Stomach (tissue), 19 donors: ENCODE measurements at places on chromosomes 11 and 22. TPM values are rescaled to one million over a fixed set of nuclear protein-coding genes. Genes with fewer than 3 reads are reported as not detected.

DNA sequence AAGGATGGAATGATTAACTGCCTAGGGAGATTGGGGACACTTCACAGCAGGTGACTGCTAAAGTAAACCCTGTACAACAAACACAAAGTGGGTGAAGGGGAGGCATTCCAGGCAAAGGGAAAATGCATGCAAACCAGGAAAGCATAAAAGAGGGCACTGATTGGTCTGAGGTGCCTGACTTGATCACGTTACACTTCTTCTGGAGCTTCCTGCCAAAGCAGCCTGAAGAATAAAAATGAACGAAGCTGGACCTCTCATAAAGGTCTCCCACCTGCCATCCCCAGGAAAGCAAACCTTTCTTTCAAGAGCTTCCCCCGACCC, 46.7 kb upstream of the SCUBE2 start:
- no peak for DNase-seq

DNA sequence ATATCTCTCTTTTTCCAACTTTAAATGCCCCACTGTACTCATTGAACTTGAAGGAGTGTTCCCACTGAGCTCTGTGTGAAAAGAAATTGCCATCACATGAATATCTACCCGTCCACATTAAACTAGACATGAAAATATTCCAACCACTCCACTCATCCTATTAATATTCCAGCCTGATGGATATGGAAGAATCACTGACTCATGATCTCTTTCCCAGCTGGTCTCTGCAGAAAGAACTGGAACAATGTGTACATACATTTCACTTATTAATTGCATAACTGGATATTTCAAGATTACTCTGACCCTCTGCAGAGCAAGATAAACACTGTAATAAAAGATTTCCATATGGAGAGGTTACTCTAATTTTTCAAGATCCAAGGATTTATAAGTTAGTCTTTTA, 711.1 kb upstream of the LRRC4C start:
- no peak for DNase-seq

DNA sequence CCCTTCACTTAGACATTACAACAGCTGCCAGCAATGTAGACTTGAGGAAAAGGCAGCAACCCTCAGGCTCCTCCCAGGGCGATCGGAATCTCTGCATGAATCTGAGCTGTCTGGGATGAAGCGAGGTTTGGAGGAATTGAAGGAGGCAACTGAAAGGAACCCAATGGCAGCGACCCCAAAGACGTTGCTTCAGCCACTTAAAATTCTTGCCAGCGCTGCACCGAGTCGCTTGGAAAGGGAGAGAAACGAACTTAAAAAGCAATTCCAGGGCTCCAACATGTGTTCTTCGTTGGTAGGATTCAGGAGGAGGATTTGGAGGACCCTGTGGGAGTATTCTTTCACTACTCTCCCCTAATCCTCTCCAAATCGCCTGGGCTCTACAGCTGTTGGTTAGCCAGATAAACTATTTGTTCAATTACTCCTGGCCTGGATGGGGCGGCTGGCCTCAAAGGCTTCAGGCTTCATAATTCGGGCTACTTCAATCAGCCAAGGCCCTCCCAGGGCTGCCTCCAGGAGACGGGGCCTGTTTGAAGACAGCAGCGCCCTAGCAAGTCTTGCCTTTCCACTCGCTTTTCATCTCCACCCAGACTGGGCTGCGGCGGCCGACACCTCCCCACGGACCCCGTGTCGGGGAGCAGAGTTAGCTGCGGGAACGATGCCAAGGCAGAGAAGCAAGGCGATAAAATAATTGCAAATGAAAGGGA, 72.4 kb upstream of the TMEM45B start:
- DNase-seq = no peak

- DNase-seq = peak; percentile 41
Observed at GRCh38 chr11:68049509-68050370, 10.9 kb downstream of the TCIRG1 start.

DNA sequence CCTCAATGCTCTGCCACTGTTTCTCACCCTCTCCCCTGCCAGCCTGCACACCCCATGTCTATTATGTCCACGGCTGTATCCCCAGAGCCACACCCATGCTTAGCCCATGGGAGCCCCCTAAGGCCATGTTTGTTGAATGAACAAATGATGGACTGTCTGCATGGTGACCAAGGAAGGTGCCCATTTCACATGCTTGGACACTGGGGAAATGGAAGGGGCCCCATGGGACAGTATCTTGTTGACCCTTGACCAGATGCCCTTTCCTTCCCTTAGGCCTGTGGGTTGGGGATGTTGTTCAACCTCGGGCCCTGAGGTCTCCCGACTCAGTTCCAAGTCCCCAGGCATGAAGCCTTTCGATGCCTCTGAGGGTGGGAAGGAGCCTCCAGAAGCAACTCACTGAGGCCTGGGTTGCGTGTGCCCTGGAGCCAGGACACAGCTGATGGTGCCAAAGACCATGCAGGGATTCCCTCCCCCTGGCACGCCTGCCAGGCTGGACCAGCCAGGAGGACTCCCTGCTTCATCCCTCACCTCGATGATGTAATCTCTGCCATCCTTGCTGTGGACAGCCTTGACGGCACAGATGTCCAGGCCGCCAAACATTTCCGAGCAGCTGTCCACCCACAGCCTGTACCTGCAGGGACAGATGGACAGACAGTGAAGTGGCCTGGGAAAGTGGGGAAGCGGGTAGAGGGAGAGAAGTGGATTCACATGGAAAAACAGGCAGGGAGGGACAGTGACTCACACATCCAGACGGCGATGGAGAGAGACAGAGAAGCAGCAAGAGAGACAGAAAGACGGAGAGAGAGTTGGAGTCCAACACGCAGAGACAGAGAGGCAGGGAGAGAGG, 58.9 kb downstream of the FBXO7 start:
- no peak for DNase-seq

DNA sequence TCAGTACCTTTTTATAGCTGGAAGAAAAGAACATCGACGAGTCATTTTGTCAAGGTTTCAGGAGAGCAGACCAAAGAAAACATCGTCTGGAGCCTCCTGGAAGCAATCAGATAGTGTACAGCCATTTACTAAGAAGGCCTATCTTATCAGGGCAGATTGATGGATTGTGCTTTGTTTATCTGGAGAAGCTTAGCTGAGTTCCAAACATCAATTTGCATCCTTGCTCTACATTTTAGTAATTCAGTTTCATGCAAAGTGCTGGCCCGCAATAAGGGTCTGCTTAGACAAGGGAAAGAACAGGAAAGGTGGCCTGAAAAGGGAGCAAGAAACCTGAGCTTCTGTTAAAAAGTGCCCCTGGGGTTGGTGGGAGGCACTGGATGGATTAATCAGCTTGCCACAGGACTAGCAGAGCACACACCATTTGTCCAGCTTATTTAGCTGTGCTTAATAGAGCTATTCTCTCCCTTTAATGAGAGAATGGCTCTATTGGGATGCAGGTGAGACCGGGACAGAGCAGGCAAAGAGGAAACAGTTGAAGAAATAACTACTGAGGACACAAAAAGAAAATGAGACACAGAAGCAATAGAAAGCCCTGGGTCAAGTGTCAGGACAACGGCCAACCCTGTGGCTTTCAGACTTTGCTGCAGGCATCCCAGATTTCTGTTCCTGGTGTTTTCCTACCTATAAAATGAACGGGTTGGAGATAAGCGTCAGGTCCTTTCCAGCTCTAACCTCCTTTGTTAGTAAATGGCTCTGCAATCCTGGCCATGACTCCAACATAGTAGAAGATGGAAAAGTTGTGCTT, 122.1 kb upstream of the TTC12 start:
- no peak for DNase-seq

GRCh38 chr11:101955278-101955677, 39.0 kb upstream of the ANGPTL5 start:
- DNase-seq = no peak

DNA sequence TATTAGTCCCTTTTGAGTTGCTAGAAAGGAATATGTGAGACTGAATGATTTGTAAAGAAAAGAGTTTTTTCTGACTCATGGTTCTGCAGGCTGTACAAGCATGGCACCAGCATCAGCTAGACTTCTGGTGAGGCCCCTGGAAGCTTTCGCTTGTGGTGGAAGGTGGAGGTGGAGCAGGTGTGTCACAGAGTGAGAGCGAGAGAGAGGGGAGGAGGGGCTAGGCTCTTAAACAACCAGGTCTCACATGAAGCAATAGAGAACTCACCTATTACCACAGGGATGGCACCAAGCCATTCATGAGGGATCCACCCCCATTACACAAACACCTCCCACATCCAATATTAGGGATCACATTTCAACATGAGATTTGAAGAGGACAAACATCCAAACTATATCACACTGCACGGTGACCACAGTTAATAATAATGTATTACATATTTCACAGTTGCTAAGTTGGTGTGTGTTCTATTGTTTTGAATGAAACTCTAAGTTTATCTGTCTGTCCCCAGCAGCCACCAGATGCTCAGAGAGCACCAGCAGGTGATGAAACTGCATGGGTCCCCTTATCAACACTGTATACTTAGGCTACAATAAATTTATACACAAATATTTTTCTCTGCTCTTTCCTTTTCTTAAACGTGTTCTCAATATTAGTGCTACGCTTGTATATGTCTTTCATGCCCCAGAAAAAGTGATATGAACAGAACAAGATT, 14.1 kb downstream of the ZFP91 start:
- no peak for DNase-seq

- no peak for DNase-seq
Observed at GRCh38 chr22:33780531-33781136, 139.6 kb downstream of the LARGE1 start.

Gene NRXN2
- not detected for total RNA-seq

Gene GAL
- not detected for total RNA-seq
